ENCODE measurements at places on chromosomes 2 and 18.
A peak's percentile ranks its signal among the peaks of the same experiment; 100 is the strongest.

- H3K27ac ChIP-seq, result no peak overlapping the region
Observed at GRCh38 chr2:233604826-233605225, 12.6 kb upstream of the UGT1A8 start.

DNA sequence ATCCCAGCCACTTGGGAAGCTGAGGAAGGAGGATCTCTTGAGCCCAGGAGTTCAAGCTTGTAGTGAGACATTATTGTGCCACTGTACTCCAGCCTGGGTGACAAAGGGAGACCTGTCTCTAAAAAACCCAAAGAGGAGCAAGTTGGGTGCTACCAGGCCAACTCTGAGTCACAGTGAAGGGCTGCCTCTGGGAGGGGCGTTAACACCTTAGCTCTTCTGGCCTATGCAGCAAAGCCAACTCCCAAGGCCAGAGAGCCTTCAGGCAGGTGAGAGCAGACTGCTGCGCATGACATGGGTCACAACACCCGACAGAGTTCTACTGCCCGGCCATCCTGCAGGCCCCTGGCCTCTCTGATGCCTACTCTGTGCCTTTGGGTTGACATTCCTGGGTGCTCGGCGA, 32.6 kb upstream of the ATG16L1 start:
- H3K27me3 ChIP-seq, result no peaks in the 10 kb centered on the region
- no peaks in the 10 kb centered on the region for H3K36me3 ChIP-seq
- H3K4me1 ChIP-seq, result no peaks in the 10 kb centered on the region
- no peak for DNase-seq
- H3K27ac ChIP-seq, result no peak overlapping the region
- H3K4me3 ChIP-seq, result no peak overlapping the region

DNA sequence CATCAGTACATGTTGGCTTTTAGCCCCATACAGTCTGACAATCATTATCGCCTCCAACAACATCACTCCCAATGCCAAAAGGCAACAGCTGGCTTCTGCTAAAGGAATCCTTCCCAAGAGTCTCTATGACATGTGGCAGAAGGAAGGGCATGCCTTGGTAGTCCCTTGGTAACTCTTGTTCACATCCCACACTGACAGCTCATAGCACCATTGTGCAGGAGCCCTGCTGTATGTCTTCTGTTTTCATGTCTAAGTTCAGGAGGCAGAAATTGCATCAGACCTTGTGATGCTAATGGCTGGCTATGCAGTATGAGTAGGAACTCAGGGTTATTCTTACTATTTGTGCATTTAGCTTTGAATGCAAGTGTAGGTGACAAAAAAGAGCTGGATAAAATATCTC, 392.1 kb downstream of the PTH2R start:
- no peak overlapping the region for H3K4me3 ChIP-seq
- H3K4me1 ChIP-seq, result no peaks in the 10 kb centered on the region
- H3K27ac ChIP-seq, result no peak overlapping the region
- H3K36me3 ChIP-seq, result no peaks in the 10 kb centered on the region
- no peaks in the 10 kb centered on the region for H3K27me3 ChIP-seq

GRCh38 chr18:5296706-5297320, 1.3 kb upstream of the ZBTB14 start:
- H3K27me3 ChIP-seq, result no peaks in the 10 kb centered on the region
- peak overlapping the region; percentile 90 for H3K4me3 ChIP-seq
- DNase-seq, result peak; percentile 82
- no peaks in the 10 kb centered on the region for H3K4me1 ChIP-seq
- no peaks in the 10 kb centered on the region for H3K36me3 ChIP-seq

- no peak overlapping the region for H3K4me3 ChIP-seq
- no peak for DNase-seq
- H3K36me3 ChIP-seq, result no peaks in the 10 kb centered on the region
- H3K27ac ChIP-seq, result no peak overlapping the region
- H3K27me3 ChIP-seq, result no peaks in the 10 kb centered on the region
Observed at GRCh38 chr2:149090706-149091105, 52.2 kb downstream of the LYPD6B start.

DNA sequence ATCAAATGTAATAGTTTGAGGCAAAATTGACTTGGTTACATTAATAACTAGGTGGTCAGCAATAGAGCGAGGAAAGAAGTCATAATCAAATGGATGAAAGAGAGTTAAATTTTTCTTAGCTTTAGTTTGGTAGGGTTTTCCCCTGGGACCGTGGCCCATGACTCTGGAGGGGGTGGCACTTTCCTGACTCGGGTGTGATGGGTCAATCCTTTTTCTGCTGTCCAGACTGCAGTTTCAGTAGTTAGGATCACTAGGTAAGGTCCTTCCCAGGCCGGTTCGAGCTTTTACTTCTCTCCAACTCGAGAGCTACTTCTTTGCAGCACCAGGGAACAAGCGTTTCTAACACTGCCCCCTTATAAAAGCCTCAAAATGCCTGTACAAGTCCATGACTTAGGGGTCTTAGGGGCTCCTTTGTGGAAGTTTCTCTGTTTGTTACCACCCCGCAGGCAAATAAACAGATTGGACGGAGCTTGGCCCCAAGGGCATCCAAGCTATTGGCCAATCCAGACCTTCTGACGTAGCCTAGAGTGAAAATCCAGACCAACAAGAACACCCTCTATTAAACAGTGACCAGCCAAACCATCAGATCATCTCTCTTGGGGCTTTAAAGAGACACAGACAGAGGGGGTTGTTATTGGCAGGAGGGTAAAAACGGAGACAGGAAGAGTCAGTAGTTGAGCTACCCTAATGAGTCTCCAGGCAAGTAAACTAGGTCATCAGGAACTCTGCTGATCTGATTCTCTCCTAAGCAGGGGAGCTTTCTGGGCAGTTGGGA, 9.4 kb upstream of the CEP68 start:
- H3K27me3 ChIP-seq, result no peaks in the 10 kb centered on the region
- DNase-seq, result no peak
- no peaks in the 10 kb centered on the region for H3K36me3 ChIP-seq
- no peaks in the 10 kb centered on the region for H3K4me1 ChIP-seq
- H3K4me3 ChIP-seq, result no peak overlapping the region

GRCh38 chr2:88736437-88736836, 45.0 kb downstream of the RPIA start:
- H3K4me3 ChIP-seq, result no peak overlapping the region
- H3K27me3 ChIP-seq, result no peaks in the 10 kb centered on the region
- no peaks in the 10 kb centered on the region for H3K4me1 ChIP-seq
- H3K36me3 ChIP-seq, result no peaks in the 10 kb centered on the region
- DNase-seq, result no peak
- peak overlapping the region; percentile 1 for H3K27ac ChIP-seq

DNA sequence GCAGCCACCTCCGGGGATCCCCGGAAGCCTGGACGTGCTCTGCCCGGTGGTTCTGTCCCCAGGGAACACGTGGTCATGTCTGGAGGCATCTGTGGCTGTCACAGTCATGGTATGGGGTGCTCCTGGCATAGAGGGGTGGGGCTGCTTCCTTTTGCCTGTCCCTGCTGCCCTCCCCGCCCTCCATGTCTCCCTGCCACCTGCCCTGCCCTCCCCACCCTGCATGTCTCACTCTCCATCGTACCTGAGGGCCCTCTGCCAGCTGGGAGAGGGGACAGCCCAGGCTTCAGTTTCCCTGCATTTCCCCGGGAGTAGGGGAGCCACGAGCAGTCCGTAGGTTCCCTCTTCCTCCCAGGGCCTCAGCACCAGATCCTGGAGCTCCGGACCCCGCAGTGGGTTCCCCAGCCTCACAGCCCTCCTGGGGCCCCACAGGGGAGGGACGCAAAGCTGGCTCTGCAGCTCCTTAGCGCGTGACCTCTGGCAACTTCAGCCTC, 90.0 kb upstream of the CTDP1 start:
- DNase-seq, result no peak
- H3K27me3 ChIP-seq, result no peaks in the 10 kb centered on the region
- peak overlapping the region; percentile 49 for H3K4me3 ChIP-seq
- peaks cover 3% of the 10 kb centered on the region for H3K4me1 ChIP-seq
- H3K36me3 ChIP-seq, result no peaks in the 10 kb centered on the region

- H3K27ac ChIP-seq, result no peak overlapping the region
- no peak overlapping the region for H3K4me3 ChIP-seq
- H3K4me1 ChIP-seq, result no peaks in the 10 kb centered on the region
- no peak for DNase-seq
- no peaks in the 10 kb centered on the region for H3K36me3 ChIP-seq
Observed at GRCh38 chr2:72121153-72121552, 26.5 kb downstream of the CYP26B1 start.

GRCh38 chr2:210593166-210593565, 36.8 kb downstream of the CPS1 start:
- no peaks in the 10 kb centered on the region for H3K36me3 ChIP-seq
- no peak for DNase-seq
- no peaks in the 10 kb centered on the region for H3K4me1 ChIP-seq

DNA sequence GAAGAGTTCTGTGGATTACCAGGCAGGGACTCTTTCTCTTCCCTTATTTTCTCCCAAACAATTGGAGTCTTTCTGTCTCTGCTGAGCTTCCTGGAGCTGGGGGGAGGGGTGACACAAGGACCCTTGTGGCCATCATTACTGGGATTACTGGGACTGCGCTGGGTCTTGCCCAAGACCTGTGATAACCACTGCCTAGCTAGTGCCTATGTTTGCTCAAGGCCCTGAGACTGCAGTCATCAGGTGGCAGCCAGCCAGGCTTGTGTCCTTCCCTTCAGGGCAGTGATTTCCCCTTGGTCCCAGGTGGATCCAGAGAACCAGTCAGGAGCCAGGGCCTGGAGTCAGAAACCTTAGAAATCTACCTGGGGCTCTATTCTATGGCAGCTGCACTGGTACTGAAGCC, 355.6 kb downstream of the PARD3B start:
- H3K27ac ChIP-seq, result no peak overlapping the region
- H3K27me3 ChIP-seq, result no peaks in the 10 kb centered on the region
- DNase-seq, result no peak
- H3K36me3 ChIP-seq, result no peaks in the 10 kb centered on the region
- no peaks in the 10 kb centered on the region for H3K4me1 ChIP-seq

GRCh38 chr2:183991968-183992367, 606.4 kb upstream of the ZNF804A start:
- H3K4me1 ChIP-seq, result no peaks in the 10 kb centered on the region
- no peak overlapping the region for H3K27ac ChIP-seq

DNA sequence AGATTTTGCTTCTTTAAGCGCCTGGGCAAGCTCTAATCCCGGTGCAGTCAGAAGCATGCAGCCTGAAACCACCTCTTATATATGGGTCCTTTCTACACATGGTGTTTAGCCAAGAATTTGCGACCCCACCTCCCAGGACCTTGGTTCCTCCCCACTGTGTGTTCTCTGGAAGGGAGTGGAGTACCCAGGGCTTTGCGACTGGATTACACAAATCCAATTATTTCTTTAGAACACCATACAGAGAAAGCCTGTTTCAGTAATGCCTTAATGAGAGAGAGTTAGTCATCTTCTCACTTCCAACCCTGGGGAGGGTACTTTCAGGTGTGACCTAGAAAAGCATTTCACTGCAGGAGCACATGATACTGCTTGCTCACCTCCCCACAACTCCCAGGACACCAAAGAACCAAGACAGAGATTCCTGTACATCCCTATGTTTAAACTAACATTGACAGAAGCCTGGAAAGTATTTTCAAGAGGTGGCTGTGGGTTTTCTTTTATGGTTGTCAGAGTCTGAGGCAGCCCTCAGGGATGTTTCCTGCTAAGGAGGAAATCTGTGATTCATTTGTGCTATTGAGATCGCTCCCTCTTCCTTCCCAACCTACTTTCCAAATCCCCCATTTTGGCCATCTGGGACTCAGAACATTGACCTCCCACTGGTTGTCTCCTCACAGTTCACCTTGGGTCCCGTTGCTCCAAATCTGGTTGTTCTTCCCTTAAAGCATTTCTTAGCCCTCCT, at the start of gene CAPN14:
Gene CAPN14, minus strand, starts transcription at position 51 of the 736 bp plus-strand sequence. CDS start 12,068 bp downstream, outside the sequence.
- no peak within 1 kb of the TSS for H3K27ac ChIP-seq
- H3K4me1 ChIP-seq, result no peaks in the 10 kb centered on the region
- no peak within 1 kb of the TSS for H3K4me3 ChIP-seq
- H3K27me3 ChIP-seq, result no peaks in the 10 kb centered on the region

DNA sequence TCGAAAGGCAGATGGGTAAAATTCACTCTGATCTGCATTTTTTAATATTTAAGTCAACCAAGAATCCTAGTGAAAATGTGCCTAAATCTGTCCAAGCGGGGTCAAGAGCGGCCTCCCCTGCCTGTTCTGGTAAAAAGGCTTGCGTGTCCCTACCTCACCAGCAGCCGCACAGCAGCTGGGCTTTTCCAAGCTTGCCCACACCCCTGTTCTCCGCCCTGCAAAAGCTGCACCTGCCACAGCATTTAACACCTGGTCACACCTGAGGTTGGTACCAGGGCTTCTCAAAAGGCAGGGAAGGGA, 25.8 kb upstream of the TMEM182 start:
- H3K36me3 ChIP-seq, result no peaks in the 10 kb centered on the region
- H3K27ac ChIP-seq, result peak overlapping the region; percentile 81
- no peaks in the 10 kb centered on the region for H3K4me1 ChIP-seq
- no peak for DNase-seq
- no peaks in the 10 kb centered on the region for H3K27me3 ChIP-seq
- peak overlapping the region; percentile 90 for H3K4me3 ChIP-seq

GRCh38 chr2:74441690-74442482, at the start of gene RTKN:
RTKN (minus strand) TSS chr2:74441937; CDS start chr2:74441816, 121 bp downstream.
- no peaks in the 10 kb centered on the region for H3K27me3 ChIP-seq
- peaks cover 5% of the 10 kb centered on the region for H3K4me1 ChIP-seq
- peak; percentile 82 for DNase-seq
- peak within 1 kb of the TSS; percentile 60 for H3K4me3 ChIP-seq
- no peaks in the 10 kb centered on the region for H3K36me3 ChIP-seq
- H3K27ac ChIP-seq, result peak within 1 kb of the TSS; percentile 97

- H3K4me3 ChIP-seq, result no peak overlapping the region
- DNase-seq, result no peak
- no peaks in the 10 kb centered on the region for H3K4me1 ChIP-seq
- H3K27ac ChIP-seq, result no peak overlapping the region
- H3K36me3 ChIP-seq, result no peaks in the 10 kb centered on the region
Observed at GRCh38 chr2:505941-506340, 171.3 kb downstream of the TMEM18 start.

DNA sequence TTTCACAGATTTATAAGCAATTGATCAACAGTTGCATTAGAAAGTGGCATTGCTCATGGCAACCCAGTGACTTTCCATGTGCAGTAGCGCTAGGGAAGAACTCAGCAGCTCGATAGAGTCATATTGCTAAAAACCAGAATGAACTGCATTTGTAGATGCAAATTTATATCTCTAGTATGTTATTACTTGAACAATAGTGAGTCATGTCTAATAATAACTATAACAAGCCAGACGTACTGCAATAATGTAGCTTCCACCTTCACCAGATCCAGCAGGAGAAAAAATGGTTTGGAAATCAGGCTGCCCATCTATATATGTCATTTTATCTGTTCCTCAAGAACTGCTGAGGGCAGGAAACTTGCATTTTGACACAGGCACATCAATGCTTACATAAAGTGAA, 66.5 kb upstream of the FIGN start:
- H3K36me3 ChIP-seq, result no peaks in the 10 kb centered on the region
- no peak for DNase-seq
- no peak overlapping the region for H3K4me3 ChIP-seq
- no peaks in the 10 kb centered on the region for H3K4me1 ChIP-seq
- H3K27ac ChIP-seq, result no peak overlapping the region
- no peaks in the 10 kb centered on the region for H3K27me3 ChIP-seq

GRCh38 chr2:84290537-84290936, 168.5 kb downstream of the SUCLG1 start:
- H3K27ac ChIP-seq, result no peak overlapping the region
- DNase-seq, result no peak
- H3K36me3 ChIP-seq, result no peaks in the 10 kb centered on the region
- no peaks in the 10 kb centered on the region for H3K4me1 ChIP-seq

- H3K27ac ChIP-seq, result no peak overlapping the region
- no peaks in the 10 kb centered on the region for H3K4me1 ChIP-seq
- no peaks in the 10 kb centered on the region for H3K27me3 ChIP-seq
Observed at GRCh38 chr2:177771191-177771590, 301.4 kb downstream of the PDE11A start.

- H3K36me3 ChIP-seq, result no peaks in the 10 kb centered on the region
- DNase-seq, result peak; percentile 53
- peak overlapping the region; percentile 100 for H3K27ac ChIP-seq
- peaks cover 5% of the 10 kb centered on the region for H3K4me1 ChIP-seq
- no peaks in the 10 kb centered on the region for H3K27me3 ChIP-seq
Observed at GRCh38 chr2:20052861-20053281, 1.4 kb upstream of the LAPTM4A start.
